Stimulated activated CD4-positive, alpha-beta T cell treated with anti-CD3 and anti-CD28 coated beads, Interleukin-15, amount 100 ng/mL, for 48 hours (primary cell): ENCODE measurements at places on chromosomes 7 and 10.

DNA sequence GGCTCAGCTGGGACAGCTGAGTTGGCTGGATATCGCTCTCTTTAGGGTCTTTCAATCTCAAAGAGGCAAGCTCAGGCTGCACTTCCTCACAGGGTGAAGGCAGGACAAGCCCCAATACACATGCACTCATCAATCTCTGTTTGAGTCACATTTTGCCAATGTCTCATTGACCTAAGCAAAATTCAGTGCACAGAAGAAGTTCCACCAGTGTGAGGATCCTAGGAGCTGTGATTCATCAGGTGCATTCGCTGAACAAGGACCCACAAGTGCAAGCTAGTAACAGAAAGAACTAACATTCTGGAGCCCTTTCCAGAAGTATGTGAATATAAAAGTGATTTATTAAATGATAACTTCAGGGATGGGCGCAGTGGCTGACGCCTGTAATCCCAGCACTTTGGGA, 477.2 kb downstream of the GPAM start:
- no peak for DNase-seq

DNA sequence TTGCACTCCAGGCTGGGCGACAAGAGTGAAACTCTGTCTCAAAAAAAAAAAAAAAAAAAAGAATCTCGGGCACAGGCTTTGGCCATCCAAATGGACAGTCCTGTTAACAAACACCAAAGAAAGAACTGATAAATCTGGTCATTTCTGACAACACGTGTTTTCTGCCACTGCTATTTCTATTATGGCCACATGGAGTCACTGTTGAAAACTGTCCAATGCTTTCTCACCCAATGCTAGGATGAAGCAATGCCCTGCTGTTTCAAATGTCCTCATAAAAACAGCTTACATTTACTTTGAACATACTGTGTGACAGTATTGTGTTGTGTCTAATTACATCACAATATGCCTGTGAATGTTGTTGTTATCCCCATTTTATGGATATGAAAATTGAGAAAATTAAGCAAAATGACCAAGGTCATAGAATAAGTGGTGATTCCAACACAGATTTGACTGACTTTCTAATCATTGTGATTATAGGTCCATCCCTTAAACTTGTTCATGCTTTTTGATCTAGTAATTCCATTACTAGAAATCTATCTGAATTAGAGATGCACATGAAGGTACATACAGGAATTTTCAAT, 19.9 kb upstream of the MAP3K8 start:
- DNase-seq = no peak

DNA sequence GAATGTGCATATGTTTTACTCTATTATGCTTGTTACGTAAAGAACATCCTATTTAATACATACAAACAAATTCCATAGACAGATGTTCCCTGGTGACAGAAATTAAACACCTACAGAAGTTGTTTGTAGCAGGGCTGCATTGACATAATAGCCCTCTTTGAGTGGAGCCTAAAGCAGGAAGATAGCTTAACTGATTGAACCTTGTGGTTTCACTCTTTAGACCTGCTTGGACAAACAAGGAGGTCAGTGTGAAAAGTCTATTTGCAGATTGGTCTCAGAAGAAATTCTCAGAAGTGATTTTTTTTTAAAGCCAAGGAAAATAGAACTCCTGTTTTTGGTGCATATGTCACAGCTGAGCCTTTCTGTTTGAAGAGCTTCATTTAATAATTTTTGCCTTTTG, 121.3 kb downstream of the PPP1R9A start:
- no peak for DNase-seq

GRCh38 chr10:90998733-90999511, 78.0 kb upstream of the ANKRD1 start:
- DNase-seq = no peak

- no peak for DNase-seq
Observed at GRCh38 chr10:18563003-18563726, 88.2 kb downstream of the NSUN6 start.

DNA sequence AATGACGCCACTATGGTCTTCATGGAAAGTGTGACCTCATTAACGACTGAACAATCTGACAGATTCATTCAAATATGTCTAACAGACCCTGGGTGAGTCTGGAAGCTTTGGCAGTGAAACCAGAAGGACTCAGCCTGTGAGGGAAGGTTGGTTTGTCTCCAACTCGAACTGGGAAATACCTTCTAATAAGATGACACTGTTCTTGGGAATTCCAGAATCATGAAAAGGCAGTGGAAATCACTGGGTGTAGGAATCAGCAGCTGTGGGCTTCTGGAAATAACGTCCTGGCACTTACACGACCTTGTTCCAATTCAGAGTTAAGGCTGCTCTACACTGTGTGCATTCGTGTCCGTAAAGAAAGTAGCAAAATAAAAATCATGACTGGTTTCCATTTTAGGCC, 75.1 kb downstream of the DGKI start:
- DNase-seq = no peak

DNA sequence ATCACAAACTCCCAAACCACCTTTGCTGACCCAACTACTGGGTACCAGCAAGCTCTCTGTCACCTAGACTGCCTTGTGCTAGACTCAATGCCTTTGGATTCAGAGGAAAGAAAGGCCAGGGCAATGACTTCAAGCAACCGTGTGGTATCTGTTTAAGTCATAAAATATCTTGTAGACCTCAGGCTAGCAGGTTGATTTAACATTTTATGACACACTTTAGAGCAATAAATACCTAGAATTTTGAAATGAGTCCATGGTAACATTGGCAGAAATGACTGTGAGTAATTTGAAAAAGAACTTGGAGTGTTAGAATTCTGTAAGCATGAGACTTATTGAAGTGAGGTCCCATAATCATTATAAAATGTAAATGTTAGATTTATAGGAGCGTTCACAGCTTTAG, 87.2 kb downstream of the TWIST1 start:
- no peak for DNase-seq

DNA sequence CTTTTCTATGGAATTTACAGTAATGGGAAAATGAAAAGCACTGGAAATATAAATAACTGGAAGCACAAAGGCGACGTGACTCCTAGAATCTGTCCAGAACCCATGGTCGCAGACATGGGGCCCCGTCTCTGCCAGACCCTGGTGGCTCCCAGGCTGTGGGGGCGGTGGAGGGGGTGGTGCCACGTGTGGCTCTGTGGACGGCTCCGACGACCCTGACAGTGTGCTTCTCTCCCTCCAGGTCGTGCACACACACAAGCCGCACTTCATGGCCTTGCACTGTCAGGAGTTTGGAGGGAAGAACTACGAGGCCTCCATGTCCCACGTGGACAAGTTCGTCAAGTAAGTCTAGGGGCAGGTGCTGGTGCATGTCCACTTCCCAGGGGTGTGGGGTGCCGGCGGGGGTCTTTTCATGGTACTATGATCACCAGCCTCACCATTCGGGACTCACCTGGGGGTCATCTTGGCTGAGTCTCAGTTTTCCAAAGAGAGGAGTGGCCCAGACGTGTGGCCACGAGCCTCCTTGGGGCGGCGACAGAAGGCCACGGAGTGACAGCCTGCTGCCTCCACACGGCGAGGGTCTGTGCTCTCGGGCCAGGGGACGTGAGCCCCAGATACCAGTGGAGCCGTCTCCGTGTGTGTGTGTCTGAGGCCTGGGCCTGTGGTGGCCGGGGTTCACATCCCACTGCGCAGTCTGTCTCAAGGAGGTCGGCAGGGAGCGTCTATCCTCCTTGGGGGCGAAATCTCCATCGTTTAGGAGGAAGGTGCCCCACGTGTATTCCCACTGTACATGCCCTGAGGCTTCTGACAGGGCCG, 108.2 kb downstream of the INPP5A start:
- DNase-seq = no peak

DNA sequence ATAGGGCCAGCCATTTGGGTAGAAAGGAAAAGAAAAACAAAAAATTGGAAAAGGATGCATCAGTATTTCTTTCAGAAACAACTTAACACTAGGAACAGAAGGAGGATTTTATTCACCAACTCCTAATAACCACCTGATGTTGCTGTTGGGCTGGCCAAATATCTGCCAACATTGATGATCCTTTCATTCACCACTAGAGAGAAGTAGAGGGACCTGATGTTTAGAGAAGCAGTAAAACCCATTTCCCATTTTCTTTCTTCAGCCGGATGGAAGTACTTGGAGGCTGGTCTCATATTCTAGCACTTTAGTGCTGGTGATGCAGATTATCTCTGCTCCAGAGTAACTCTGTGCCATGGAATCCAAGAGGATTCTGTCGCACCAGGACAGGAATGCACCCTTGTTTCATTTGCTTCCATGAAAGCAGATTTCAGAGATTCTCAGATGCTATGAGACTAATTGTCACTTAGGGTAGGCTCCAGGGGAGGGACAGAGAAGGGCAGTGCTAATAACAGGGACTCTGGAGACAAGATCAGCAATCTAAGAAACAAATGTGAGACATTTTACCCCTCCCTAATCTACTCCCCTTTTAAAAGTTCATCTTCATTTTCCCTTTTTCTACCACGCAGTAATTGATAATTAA, 3.1 kb downstream of the KLLN start:
- no peak for DNase-seq

GRCh38 chr7:152702-153391, 39.5 kb upstream of the FAM20C start:
- DNase-seq = no peak

GRCh38 chr7:38512704-38513103, 118.5 kb downstream of the AMPH start:
- DNase-seq = no peak

DNA sequence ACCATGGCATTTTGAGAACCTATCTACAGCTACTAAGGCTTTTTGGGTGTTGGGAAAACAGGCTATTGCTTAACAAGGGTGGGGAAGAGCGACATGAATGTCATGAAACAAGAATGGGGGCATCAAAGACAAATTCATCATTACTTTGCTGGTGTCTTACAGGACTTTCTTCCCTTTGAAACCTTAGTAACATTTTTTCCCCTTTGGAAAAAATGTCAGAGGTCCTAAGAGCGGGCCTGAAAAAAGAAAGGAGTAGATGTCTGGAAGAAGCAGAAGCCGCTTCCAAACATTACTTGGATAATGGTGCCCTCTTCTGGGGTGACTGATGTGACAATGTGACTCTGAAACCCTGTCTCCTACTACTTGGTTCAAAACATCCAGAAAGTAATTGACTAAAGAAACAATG, 3.8 kb upstream of the DDX50 start:
- no peak for DNase-seq

DNA sequence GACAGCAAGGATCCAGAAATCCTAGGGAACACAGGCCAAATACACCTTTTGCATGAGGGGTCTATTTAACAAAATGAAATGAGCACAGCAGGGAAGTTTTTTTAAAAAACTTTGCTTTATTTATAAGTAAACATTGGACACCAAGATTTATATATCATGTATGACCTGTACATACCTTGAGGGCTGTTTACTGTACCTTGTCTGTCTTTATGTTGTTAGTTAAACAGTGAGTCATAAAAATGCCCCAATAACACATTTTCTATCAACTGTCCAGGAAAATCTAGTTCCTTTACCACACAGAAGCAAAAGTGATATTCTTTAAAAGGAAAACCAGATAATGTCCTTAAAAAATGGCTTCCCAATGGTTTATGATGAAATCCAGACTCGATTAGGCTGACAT, 45.1 kb upstream of the AGR3 start:
- DNase-seq = no peak

GRCh38 chr10:49197171-49197570, 9.0 kb upstream of the TMEM273 start:
- no peak for DNase-seq

DNA sequence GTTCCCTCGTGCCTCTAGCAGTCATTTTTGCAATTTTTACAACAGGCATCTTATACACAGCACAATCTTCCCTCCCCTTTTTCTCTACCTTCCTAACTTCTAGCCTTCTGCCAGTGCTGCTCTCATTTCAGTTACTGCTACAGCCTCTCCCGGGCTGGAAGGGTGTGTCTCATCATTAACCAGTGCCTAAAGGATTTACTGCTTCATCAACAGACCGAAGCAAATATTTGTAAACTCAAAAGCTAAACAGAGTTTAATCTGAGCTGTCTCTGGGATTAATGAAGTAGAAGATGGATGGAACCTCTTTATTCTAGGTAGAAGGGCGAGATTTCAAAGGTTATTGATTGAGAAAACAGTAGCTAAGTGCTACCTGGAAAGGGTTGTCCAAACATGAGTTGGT, 94.3 kb downstream of the PRPF18 start:
- DNase-seq = no peak

GRCh38 chr10:683448-684071, 5.9 kb downstream of the DIP2C start:
- no peak for DNase-seq

- DNase-seq = no peak
Observed at GRCh38 chr7:36208997-36209813, 56.2 kb downstream of the EEPD1 start.

- DNase-seq = no peak
Observed at GRCh38 chr10:29794776-29795611, 160.2 kb upstream of the SVIL start.

GRCh38 chr7:13841284-13841683, 148.2 kb downstream of the ETV1 start:
- no peak for DNase-seq

GRCh38 chr7:11343818-11344413, 370.2 kb downstream of the PHF14 start:
- DNase-seq = no peak

DNA sequence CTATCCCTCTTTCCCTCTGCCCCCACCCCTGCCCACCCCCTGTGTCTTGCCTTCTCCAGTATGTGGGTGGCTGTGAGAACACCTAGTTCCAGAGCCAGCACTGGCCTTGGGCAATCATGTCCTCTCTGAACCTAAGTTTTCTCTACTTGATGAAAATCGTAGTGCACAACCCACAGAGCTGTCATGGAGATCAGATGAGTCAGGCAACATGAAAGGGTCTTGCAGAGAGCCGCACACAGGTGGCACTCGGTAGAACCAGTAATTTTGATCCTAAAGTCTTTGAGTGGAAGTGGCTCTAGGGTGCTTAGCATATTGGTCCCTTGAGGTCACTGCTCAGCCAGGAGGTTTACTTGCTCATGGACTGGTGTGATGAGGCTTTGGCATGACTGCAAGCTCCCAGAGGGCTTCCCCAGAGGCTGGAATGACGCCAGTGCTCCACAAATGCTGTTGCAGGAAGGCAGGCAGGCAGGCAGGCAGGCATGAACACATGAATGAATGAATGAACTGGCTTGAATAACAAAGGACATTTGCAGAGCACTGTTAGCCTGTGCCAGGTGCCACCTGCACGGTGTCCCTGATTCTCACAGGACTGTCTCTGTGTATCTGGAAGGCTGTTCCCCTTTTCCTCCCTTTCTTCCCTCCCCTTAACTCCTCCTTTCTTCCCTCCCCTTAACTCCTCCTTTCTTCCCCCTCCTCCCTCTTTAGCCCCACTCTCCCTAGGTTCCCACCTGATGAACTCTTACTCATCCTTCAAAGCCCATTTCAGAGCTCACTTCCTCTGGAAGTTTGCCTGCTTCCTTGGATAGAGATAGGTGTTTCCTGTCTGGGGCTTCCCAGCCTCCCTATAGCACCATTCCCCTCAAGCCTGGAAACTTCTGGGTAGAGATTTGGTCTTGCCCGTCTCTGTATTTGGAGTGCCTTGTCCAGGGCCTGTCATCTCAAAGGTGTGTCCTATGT, 27.2 kb upstream of the CTBP2 start:
- no peak for DNase-seq

- no peak for DNase-seq
Observed at GRCh38 chr7:96836456-96836855, 126.8 kb upstream of the SEM1 start.

GRCh38 chr7:30171766-30172447, 37.1 kb downstream of the MTURN start:
- DNase-seq = no peak

- DNase-seq = no peak
Observed at GRCh38 chr7:157016024-157016351, 5.5 kb upstream of the MNX1 start.

GRCh38 chr7:153530441-153530840, 521.8 kb upstream of the DPP6 start:
- DNase-seq = no peak

GRCh38 chr10:112912410-112912928, 37.6 kb upstream of the TCF7L2 start:
- no peak for DNase-seq
